ENCODE measurements at places on chromosomes 6 and 20.

DNA sequence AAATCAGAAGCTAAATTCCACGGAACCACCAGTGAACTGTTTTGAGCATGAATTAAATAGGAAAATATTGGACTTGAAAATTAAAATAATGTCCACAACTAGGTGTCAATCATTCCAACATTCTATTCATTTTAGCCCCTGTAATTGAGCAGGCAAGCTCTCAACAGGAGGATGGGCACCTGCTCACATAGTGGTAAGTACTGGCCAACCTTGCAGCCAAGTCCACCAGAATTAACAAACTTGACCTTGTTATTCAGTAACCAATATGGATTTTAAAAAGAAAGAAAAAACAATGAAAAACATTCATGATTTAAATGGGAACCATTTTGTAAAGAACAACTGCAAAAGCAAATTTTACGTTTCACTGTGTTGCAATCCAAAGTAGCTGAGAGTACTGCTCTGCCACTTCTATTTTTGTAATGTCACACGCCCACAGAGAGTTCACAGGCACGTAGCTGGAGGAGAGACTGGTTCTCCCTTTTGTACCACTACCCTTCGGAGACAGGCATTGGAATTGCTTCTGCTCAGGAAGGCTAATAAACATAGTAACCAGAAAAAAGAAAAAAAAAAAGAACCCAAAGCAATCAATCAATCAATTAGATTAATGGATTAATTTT, 75.2 kb upstream of the F13A1 start:
- no peak for DNase-seq

DNA sequence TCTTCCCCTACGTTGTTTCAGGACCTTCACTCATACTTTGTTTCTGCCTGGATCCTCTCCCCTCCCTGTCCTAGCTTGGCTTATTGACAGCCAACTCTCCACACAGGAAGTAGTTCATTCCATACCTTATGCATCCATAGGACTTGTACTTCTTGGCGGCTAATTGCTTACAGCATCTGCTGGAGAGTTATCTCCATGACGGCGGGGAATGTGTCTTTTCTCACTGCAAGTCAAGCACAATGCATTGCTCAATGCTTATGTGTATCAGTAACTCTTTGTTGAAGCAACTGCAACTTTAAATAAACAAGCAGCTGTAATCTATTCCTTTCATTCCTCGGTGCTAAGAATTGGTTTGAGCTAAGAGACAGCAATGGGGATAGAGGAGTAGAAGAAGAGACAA, 551.3 kb upstream of the EPHA7 start:
- no peak for DNase-seq

DNA sequence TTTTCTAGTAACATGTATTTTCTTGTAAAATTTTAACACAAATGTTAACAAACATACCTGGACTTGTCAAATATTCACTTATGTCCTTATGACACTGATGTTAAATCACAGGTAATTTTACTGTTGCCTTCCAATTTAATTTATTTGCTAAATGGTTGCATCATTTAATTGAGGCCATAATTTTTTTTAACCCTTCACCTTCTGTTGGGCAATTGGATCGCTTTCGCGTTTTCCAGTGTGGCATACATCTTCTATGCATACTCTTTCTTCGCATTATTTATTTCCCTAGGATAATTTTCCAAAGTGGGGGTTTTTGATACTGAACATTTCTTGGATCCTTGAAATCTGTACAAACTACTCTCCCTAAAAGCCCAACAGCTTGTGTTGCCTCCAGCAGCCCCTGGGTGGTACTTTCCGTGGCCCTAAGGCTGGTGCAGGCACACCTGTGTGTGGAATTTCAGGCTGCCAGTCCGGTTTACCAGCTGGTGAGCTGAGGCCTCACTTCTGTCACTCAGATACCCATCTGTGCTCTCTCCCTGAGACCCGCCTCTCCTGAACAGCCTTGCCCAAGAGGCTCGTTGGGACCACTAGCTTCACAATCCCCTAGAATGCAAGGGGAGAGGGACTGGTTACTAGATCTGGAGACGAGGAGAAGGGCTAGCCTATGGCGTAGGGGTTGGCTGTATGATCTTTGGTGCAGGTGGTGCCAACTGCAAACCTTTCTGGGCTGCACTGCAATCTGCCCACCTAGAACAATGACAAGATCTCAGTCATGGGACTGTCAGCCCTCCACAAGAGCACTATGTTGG, 11.2 kb upstream of the C20orf144 start:
- DNase-seq, result no peak

GRCh38 chr6:30972816-30973215, 10.7 kb upstream of the MUC21 start:
- no peak for DNase-seq

- no peak for DNase-seq
These were observed 70.1 kb upstream of the RPS6KA2 start for GRCh38 chr6:166697113-166697512.

All from activated T-helper 1 cell treated with anti-CD3 and anti-CD28 coated beads, Interleukin-2, amount 50 U/mL, for 16 hours (primary cell).